CD4-positive, alpha-beta T cell treated with Interleukin-15 for 4 hours (primary cell): ENCODE measurements at places on chromosomes 7 and 10.

- DNase-seq = no peak
Measured at GRCh38 chr7:48305661-48306060, 134.4 kb downstream of the ABCA13 start.

DNA sequence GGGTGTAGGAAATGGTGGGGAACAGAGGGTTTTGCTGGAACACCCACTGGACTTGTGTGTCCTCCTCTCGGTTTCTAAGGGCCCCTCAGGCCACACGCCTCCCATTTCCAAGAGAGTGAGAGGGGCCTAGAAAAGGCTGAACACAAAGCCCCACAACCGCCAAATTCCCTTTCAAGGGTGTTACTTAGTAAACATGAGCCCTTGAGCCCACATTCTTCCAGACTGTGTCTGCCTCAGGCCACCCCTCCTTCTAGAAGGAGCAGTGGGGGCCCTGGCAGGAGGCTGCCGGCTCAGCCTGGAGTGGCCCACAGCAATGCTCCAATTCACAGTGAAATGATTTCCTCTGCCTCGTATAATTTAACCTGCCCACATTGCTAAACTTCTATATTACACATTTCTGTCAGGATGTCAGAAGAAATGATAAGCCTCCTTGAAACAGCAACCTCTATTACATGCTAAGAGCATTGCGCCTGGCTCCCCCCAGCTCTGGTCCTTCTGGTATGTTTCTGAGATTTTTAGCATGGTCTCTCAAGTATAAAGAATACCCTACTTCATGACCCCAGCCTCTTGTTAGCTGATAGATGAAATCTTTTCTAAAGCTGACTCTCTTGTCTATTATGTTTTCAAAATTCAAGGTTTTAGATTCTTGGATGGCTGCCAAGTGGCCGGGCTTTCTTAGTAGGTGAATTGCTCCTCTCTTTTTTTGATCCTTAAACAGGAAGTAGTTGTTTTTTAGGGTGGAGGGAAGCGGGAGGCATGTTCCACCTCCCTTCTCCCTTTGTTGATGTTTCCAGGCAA lies 673.9 kb upstream of the GALNT17 start:
- no peak for DNase-seq

- no peak for DNase-seq
Measured at GRCh38 chr7:117279931-117280557, 42.8 kb downstream of the WNT2 start.

DNA sequence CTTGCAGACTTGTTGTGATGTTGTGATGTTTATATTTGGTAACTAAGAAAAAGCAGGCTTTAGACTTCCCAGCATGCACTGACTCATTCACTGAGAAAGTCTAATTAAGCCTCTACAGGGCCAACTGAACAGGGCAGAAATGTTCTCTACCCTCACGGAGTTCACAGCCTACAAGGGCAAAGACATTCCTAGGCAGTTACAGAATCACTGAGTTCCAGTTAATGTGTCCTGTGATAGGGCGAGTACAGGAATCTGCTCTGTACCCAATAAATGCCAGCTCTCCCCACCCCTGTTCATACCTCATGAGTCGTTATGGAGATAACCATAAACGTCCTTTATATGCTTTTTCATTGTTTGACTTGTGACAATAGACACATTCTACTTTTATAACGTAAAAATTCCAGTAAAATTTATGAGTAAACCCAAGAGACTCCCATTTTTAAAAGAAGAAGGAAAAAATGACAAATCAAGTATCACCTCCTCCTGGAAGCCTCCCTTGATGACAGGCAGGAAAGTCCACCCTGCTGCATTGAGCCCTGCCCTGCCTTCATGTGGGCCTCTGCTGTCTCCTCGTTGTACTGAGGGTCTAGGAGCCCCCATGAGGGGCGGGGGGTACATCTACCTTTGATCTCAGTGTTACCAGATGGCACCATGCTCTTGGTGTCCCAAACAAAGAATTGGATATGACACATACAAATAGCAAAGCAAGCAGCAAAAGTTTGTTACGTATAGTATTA lies 14.3 kb downstream of the MUC12 start:
- no peak for DNase-seq

DNA sequence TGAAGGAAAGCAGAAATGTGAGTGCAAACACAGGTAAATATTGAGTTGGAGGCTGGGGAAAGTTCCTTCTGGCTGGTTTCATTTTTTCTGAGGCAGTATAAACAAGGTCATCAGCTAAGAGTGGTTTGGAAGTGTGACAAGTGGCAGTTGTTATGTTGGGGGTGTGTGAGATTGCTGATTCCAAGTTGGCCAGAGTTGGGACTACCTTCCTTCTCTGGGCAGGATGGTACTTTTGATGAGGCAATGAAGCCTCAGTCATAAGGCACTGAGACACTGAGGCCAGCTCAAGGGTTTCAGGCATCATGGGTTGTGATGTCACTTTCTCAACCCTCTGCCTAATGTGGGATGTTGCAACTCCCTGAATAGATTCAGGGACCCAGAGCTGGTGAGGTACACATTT lies 8.2 kb upstream of the PTTG1IP2 start:
- no peak for DNase-seq

DNA sequence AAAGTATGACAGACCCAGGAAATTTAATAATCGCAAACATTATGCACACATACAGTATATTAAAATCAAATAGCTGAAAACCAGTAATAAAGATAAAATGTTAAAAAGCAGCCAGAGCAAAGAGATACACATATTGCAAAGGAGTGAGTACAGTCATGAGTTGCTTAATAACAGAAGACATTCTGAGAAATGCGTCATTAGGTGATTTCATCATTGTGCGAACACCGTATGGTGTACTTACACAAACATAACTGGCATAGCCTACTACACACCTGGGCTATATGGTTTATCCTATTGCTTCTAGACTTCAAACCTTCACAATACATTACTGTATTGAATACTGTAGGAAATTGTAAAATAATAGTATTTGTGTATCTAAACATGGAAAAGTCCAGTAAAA lies 367.6 kb downstream of the NXPH1 start:
- DNase-seq = no peak

GRCh38 chr10:57716884-57717283 lies 550.8 kb downstream of the IPMK start:
- DNase-seq = no peak

DNA sequence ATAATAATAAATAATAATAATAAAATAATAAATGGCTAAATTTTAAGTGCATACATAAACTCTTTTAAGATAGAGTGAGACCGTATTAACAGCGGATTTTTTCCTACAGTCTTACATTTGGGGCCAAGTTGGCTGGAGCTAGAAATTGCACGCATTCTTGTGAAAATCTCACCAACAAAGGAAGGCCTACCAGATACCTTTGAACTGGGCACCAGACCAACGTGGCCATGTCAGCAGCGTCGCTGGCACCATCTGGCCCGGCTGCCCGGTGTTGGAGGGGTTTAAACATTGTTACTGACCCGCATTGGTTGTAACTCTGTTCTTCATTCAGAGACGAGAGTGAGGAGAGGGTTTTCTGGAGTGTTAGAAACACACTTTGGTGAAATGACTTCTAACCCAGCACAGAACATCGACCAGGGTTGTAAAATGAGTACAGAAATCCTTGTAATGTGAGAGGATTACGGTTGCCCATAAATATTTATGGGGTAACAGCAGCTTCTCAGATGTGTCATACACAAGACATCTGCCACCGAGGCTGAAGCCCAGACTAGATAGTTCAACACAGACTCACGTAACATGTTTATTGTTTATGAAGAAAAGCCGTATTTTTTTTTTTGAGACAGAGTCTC lies 34.6 kb upstream of the UNCX start:
- no peak for DNase-seq
